ENCODE measurements at places on chromosomes 3 and 15.

- DNase-seq: no peak
Measured at GRCh38 chr3:49351521-49352011, 6.6 kb downstream of the GPX1 start.

GRCh38 chr3:43950775-43951174 lies 260.0 kb downstream of the ABHD5 start:
- DNase-seq: no peak

DNA sequence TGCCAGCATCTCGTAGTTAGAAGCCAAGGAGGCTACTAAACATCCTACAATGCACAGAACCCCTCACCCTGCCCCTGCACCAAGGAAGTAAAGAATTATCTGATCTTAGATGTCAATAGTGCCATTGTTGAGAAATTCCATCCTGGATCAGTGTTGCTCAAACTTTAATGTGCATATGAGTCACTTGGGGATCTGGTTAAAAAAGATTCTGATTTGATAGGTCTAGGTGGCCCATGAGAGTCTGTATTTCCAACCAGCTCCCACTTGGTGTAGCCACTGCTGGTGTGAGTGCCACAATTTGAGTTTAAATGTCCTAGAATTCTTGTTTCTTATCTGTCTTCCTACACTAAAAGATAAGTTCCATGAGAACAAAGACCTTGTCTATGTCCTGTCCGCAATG lies 43.7 kb downstream of the TMEM45A start:
- DNase-seq: no peak

- no peak for DNase-seq
Measured at GRCh38 chr3:40452562-40452875, 4.6 kb upstream of the RPL14 start.

GRCh38 chr3:34955680-34956079 lies 683.6 kb upstream of the ARPP21 start:
- no peak for DNase-seq

All from stimulated activated naive B cell treated with anti-CD40 and anti-IgM and Interleukin-4, amounts not matched to agents 10 μg/mL and 1 μg/mL and 100 μg/mL, for 72 hours (primary cell).